ENCODE measurements at places on chromosomes 2 and 18. TPM values are rescaled to one million over a fixed set of nuclear protein-coding genes. Genes with fewer than 3 reads are reported as not detected.
A peak's percentile ranks its signal among the peaks of the same experiment; 100 is the strongest.

- no peak overlapping the region for H3K4me3 ChIP-seq
- H3K36me3 ChIP-seq = no peaks in the 10 kb centered on the region
- no peaks in the 10 kb centered on the region for H3K4me1 ChIP-seq
- DNase-seq = no peak
- H3K27ac ChIP-seq = no peak overlapping the region
- no peaks in the 10 kb centered on the region for H3K27me3 ChIP-seq
These were observed 214.8 kb downstream of the SP3 start for GRCh38 chr2:173750353-173750801.

DNA sequence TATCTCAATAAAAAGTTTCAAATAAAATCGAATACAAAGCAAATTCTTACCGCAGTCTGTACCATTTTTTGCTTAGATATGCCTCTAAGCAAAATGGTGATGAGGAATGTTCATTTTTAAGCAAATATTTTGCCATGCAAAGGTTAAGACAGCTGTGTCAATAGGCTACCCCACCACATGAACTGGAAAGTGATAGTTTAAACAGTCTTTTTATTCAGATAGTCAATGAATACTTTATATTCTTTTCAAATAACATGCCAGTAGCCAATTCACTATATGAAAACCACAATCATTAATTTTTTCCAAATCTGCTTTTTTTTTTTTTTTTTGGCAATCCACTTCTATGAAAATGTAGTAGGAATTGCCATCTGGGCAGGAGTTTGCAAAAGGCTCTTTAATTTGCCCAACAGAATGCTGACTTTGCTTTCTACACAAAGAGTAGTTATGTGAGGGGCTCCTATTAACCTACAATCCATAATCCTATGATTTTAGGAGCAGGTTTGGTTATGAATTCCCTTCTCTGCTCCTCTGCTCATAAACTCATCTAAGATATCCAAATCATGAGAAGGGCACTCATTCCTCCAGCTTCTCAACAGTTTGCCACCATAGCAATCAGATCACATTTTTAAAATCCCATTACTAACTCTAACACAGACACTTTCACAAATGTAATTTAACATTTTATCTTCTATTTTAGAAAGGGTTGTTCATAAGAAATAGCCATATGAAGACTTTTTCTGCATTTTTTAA, 69.2 kb downstream of the SLC40A1 start:
- H3K27ac ChIP-seq = no peak overlapping the region
- no peaks in the 10 kb centered on the region for H3K36me3 ChIP-seq
- DNase-seq = no peak
- no peak overlapping the region for H3K4me3 ChIP-seq
- no peaks in the 10 kb centered on the region for H3K27me3 ChIP-seq

GRCh38 chr2:3647831-3648651, 10.0 kb upstream of the ALLC start:
- DNase-seq = no peak
- no peaks in the 10 kb centered on the region for H3K27me3 ChIP-seq
- no peak overlapping the region for H3K4me3 ChIP-seq
- H3K27ac ChIP-seq = no peak overlapping the region
- peaks cover 20% of the 10 kb centered on the region for H3K4me1 ChIP-seq

DNA sequence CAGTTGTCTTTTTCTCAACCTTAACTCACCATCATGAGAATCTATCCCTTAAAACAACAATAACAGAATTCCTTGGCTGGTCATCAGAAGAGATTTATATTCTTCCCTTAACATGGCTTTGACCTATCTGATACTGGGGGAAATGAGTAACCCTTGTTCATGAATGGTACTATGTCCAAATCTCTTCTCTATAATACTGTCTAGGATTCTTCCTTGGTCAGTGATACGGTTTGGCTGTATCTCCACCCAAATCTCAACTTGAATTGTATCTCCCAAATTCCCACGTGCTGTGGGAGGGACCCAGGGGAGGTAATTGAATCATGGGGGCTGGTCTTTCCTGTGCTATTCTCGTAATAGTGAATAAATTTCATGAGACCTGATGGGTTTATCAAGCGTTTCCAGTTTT, 282.0 kb upstream of the SIX2 start:
- no peaks in the 10 kb centered on the region for H3K4me1 ChIP-seq
- no peak overlapping the region for H3K4me3 ChIP-seq
- DNase-seq = no peak
- no peak overlapping the region for H3K27ac ChIP-seq
- no peaks in the 10 kb centered on the region for H3K27me3 ChIP-seq
- no peaks in the 10 kb centered on the region for H3K36me3 ChIP-seq

DNA sequence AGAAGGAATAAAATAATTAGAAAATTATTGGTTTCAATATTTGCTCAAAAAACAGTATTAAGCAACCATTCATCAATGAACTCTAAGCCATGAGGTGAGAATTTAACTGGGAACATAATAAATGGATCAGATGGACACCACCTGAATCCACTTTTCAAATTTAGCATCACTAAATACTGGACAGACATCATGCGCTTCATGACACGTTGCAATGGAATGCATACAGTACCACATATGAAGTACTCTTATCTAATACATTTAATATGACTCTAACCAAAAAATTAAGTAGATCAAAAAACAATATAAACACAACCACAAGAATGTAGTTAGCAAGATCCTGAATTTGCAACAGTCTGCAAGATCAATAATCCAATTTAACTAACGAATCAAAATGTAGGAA, 76.6 kb downstream of the COBLL1 start:
- no peak for DNase-seq
- no peaks in the 10 kb centered on the region for H3K4me1 ChIP-seq
- no peak overlapping the region for H3K27ac ChIP-seq
- H3K27me3 ChIP-seq = no peaks in the 10 kb centered on the region
- H3K36me3 ChIP-seq = no peaks in the 10 kb centered on the region

DNA sequence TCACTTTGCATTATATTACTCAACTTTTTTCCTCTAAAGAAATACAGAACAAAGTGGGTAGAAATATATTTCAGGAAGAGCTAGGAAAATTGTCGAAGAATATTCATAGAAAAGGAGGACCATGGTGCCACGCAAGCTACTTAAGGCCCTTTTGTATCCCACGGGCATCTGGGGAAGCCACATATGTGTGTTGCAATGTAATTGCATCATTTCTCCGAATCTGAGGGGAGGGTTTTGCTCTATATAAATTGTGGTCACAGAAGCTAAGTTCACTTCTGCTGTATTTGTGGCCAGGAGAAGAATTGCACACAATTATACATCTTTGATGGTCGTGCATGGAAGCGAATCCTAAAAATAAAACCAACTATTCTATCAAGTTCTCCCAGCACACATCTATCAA, 360.3 kb downstream of the IRS1 start:
- no peak overlapping the region for H3K4me3 ChIP-seq
- no peaks in the 10 kb centered on the region for H3K36me3 ChIP-seq
- H3K27ac ChIP-seq = no peak overlapping the region

- H3K27me3 ChIP-seq = no peaks in the 10 kb centered on the region
- no peaks in the 10 kb centered on the region for H3K36me3 ChIP-seq
- H3K27ac ChIP-seq = no peak overlapping the region
- peaks cover 12% of the 10 kb centered on the region for H3K4me1 ChIP-seq
- no peak overlapping the region for H3K4me3 ChIP-seq
These were observed 163.2 kb upstream of the KLF7 start for GRCh38 chr2:207328944-207329386.

DNA sequence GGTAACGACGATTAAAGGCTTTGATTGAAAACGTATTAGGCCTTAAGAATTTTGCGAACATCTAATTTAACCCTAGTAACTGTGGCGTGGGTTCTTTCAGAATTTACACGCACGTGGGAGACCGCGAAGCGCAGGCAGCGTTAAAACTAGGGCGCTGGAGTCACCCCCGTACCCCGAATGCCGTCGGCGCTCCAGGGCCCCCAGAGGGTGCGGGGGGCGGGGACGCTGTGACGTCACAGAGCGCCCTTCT, 673 bp upstream of the SMCHD1 start:
- no peaks in the 10 kb centered on the region for H3K27me3 ChIP-seq
- H3K4me3 ChIP-seq = peak overlapping the region; percentile 98

DNA sequence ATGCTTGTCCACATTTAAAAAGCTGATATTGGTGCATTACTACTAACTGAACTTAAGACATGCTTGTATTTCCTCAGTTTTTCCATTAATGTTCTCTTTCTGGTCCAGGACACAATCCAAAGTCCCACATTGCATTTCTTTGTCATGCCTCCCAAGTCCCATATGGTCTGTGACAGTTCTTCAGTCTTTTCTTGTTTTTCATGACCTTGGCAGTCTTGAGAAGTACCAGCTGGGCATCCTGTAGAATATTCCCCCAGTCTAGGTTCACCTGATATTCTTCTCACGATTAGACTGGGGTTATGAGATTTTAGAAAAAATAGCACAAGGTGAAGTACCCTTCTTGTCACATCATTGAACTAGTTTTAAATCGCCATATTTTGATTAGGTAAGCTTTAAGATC, 10.3 kb upstream of the ZBTB14 start:
- no peaks in the 10 kb centered on the region for H3K36me3 ChIP-seq
- no peak for DNase-seq
- H3K27ac ChIP-seq = no peak overlapping the region
- H3K27me3 ChIP-seq = no peaks in the 10 kb centered on the region
- no peak overlapping the region for H3K4me3 ChIP-seq

GRCh38 chr2:226550801-226551200, 248.8 kb downstream of the IRS1 start:
- H3K27ac ChIP-seq = no peak overlapping the region
- no peaks in the 10 kb centered on the region for H3K36me3 ChIP-seq
- H3K27me3 ChIP-seq = no peaks in the 10 kb centered on the region
- no peaks in the 10 kb centered on the region for H3K4me1 ChIP-seq
- DNase-seq = no peak
- H3K4me3 ChIP-seq = no peak overlapping the region

GRCh38 chr2:240246173-240246820, 105.8 kb upstream of the OTOS start:
- no peak overlapping the region for H3K27ac ChIP-seq
- peaks cover 48% of the 10 kb centered on the region for H3K4me1 ChIP-seq
- no peaks in the 10 kb centered on the region for H3K27me3 ChIP-seq
- no peak for DNase-seq

GRCh38 chr2:156003780-156004179, 328.7 kb downstream of the NR4A2 start:
- no peaks in the 10 kb centered on the region for H3K36me3 ChIP-seq
- no peak overlapping the region for H3K27ac ChIP-seq
- DNase-seq = no peak
- H3K27me3 ChIP-seq = no peaks in the 10 kb centered on the region
- H3K4me1 ChIP-seq = no peaks in the 10 kb centered on the region

GRCh38 chr2:65165558-65165957, 35.7 kb upstream of the RAB1A start:
- peak overlapping the region; percentile 45 for H3K27ac ChIP-seq
- no peak overlapping the region for H3K4me3 ChIP-seq
- H3K36me3 ChIP-seq = no peaks in the 10 kb centered on the region

DNA sequence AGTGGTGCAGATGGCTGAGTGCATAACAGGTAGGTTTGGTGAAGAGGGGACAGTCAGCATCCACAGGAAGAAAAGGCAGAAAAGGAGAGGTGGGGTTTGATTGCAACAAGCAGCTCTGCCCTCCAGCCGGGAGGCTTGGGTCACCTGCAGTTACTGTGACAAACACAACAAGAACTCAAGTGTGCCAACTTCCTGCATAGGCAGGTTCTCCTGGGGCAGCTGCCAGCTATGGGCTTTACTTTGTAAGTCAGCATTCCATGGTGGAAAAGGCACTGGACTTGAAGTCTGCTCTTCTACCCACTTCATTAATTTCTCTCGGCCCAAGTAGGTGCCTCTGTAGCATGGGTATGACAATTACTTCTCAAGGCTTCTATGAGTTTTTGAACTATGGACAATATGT, 98.9 kb downstream of the MYT1L start:
- H3K4me3 ChIP-seq = no peak overlapping the region
- no peak overlapping the region for H3K27ac ChIP-seq
- no peaks in the 10 kb centered on the region for H3K27me3 ChIP-seq

C2orf92 gene
- total RNA-seq = not detected

BOLL gene
- not detected for total RNA-seq

G6PC2 gene
- total RNA-seq = not detected

TLK1 gene
- 23.5 TPM for total RNA-seq

CDH7 gene
- not detected for total RNA-seq

TUBB8B gene
- not detected for total RNA-seq

C1GALT1C1L gene
- not detected for total RNA-seq

RALB gene
- total RNA-seq = 99.2 TPM

ANAPC1 gene
- 50.9 TPM for total RNA-seq

CNTNAP5 gene
- not detected for total RNA-seq

Data from esophagus squamous epithelium (tissue), 5 donors.